ENCODE measurements at places on chromosomes 2 and 18.

DNA sequence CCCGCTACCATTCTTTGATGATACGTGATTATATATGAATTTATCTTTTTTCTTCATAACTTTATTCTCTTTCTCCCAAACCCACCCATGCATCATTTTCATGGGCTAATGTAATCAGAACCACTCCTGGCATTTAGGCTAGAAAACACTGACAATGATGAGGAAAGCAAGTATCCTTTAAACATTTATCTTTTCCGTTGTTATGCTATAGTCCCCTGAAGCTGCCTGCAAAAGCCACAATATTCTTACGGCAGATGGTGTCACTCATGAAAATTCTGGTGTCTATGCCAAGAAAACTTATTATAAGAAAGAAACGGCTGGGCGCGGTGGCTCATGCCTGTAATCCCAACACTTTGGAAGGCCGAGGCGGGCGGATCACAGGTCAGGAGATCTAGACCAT, 221.8 kb upstream of the CTAGE1 start:
- no peak for DNase-seq

DNA sequence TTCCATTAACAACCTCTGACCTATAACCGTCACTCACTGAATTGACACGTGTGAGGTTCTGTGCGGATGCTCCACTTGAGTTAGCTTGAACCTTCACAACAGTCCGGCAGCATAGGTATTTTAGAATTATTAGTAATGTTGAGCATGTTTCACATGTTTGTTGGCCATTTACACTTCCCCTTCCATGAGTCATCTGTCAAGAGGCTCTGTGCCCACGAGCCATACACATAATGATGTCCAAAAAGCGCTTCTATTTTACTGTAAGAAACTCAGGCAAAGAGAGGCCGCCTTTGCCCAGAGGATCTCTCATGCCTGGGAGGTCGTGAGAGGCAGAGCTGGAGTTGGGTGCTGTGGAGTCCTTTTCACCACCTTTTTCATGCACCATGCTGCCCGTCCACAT, 28.9 kb upstream of the TMEM214 start:
- no peak for DNase-seq

- DNase-seq: no peak
Observed at GRCh38 chr2:100274076-100274475, 48.2 kb downstream of the LONRF2 start.

DNA sequence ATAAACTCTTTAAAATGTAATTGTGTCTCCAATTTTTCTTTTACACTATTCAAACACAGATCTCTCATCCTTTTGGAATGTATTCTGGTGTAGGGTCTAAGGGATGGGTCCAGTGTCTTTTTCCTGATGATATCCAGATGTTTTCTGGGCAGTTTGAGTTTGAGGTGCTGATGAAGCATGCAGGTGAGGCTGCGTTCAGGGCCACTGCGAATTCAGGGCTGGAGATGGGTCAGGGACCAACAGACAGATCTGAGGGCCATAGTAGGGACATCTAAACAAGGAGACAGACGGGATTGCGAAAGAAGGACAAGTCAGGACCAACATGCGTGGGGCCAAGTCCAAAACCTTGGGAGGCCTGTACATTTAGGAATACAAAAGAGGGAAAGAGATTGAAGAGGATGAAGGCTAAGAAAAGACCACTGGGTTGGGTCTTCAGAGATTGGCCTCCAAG, 70.2 kb downstream of the ACAA2 start:
- no peak for DNase-seq

DNA sequence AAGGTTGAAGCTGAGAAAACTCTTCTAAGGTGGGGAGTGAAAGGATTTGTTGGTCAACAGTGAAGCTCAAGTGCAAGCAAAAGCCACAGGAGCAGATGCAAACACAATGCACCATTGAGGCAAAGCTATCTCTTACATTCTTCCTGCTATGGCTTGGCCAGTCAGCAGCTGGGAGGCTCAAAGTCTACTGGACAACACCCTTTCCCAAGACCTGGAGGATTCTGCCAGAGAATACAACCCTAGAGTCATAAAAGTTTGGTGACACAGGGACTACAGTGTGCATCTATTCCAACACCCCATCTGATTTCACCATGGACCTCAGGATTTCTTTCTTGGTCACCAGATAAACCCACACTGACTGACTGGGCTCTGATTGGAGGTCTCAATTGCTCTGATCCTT, 342.0 kb downstream of the HRH4 start:
- DNase-seq: no peak

GRCh38 chr2:202022755-202023154, 10.9 kb upstream of the FZD7 start:
- no peak for DNase-seq

GRCh38 chr2:151091583-151091982, 170.1 kb downstream of the RBM43 start:
- no peak for DNase-seq

DNA sequence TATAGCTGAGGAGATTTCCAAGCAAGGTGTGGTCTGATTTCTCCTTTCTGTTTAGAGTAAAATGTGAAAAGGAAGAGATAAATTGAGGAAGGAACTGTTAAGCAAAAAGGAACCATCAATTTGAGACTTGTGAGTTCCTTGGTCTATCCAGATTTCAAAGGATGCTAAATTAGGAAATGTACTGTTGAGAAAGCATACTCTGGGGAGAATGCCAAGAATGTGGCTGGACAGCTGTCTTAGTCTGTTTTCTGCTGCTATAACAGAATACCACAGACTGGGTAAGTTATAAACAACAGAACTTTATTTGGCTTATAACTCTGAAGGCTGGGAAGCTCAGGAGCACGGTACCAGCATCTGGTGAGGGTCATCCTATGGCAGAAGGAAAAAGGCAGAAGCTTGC, 1097.2 kb downstream of the TDRD15 start:
- no peak for DNase-seq

DNA sequence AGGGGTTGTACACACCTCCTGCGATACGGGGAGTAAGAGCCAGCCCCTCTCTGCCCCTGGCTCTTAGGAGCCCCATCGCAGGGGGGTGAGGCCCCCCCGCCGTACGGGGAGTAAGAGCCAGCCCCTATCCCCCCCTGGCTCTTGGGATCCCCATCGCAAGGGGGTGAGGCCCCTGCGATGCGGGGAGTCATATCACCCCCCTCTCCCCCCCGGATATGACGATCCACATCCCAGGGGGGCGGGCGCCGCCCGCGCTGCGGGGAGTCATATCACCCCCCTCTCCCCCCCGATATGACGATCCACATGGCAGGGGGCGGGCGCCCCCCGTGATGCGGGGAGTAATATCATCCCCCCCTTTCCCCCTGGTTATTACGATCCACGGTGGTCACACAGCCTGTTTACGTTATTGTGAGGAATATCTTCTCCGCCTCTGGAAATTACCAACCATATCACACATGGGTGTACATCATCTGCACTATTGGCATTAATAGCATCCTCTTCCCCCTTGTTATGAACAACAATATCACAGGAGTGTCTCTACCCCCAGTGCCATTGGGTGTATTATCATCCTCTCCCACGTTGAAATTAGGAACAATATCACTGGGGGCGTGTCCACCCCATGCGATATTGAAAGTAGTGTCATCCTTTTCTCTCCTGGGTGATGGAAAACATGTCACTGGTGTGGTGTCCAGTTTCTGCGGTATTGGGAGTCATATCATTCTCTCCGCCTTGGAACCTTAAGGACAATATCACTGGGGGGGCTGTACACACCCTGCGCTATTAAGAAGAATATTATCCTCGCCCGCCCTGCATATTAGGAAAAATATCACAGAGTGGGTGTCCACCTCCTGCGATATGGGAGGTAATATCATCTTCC, 24.7 kb upstream of the NAGK start:
- no peak for DNase-seq

GRCh38 chr2:241795021-241795999, 13.7 kb upstream of the NEU4 start:
- DNase-seq: no peak

- no peak for DNase-seq
Observed at GRCh38 chr2:10764096-10764785, 42.8 kb downstream of the ATP6V1C2 start.

GRCh38 chr2:16253291-16253690, 312.9 kb downstream of the MYCN start:
- no peak for DNase-seq

GRCh38 chr2:101205521-101206479, 46.9 kb upstream of the CNOT11 start:
- DNase-seq: no peak

- no peak for DNase-seq
Observed at GRCh38 chr18:3960977-3961376, 494.1 kb downstream of the DLGAP1 start.

GRCh38 chr18:55386545-55386944, 201.4 kb downstream of the TCF4 start:
- DNase-seq: no peak

GRCh38 chr2:11830708-11831301, 84.4 kb downstream of the LPIN1 start:
- DNase-seq: no peak

DNA sequence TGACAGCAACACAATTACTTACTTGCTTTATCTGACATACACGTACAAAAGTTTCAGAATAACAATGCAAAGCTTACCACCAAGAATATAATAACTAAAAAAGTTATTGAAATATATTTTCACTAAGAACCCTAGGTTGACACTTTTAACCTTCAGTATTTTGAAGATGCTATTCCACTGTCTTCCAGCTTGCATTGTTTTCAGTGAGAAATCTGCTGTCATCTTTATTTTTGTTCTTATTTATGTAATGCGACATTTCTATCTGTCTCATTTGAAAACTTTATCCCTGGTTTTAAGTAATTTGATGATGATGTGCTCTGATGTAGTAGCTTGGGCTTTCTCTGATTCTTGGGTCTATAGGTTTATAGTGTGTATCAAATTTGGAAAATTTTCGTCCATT, 165.0 kb upstream of the SMIM21 start:
- no peak for DNase-seq

DNA sequence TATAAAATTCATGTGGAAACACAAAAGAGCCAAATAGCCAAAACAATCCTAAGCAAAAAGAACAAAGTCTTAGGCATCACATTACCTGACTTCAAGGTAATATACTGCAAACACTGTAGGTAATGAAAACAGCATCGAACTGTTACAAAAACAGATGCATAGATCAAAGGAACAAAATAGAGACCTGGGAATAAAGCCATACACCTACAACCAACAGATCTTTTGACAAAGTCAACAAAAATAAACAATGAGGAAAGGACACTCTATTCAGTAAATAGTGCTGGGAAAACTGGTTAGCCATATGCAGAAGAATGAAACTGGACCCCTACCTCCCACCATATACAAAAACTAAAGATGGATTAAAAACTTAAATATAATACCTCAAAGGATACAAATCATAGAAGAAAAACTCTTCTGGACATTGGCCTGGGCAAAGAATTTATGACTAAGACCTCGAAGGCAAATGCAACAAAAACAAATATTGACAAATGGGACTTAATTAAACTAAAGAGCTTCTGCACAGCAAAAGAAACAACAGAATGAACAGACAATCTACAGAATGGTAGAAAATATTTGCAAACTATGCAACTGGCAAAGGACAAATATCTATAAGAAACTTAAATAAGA, 218.0 kb downstream of the PHLPP1 start:
- DNase-seq: no peak

DNA sequence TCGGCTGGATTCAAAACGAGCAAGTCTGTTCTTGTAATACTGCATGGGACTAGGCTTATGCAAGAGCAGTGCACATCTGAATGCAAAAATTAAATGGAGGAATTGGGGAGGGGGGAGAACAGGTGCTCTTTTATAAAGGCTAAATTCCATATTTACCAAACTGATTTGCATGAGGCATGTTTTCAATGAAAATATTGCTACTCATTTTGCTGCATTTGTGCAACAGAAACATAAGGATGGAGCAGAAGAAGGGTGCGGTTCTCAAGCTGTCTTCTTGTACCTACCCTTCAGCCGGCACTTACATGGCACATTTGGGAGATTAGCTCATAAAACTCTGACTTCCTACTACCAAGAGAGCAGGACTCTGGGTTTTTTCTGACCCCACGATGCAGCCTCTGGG, 256.4 kb downstream of the CDCA7 start:
- DNase-seq: no peak

DNA sequence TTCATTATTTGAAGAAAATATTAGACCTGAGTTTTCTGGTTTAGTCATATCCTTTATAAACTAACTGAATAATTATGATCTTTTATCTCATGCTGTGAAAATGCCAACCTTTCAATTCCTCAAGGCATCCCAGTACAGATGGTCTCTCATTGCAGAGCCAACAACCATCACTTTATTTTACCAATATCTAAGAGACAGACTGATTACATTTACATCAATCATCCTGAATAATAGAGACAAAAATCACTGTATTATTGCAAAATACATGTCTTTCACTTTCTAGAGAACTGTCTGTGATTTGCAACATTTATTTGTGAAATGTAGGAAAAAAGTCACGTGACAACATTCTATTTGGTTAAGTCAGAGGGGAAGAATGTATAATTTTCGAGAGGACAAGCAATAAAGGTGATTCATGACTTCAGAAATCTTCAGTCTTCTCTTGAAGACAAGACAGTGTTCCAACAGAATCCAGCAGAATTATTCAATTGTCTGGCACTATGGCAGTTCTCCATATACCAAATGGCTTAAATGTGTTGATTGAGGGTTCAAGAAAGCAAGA, 503.6 kb upstream of the SYT4 start:
- no peak for DNase-seq

DNA sequence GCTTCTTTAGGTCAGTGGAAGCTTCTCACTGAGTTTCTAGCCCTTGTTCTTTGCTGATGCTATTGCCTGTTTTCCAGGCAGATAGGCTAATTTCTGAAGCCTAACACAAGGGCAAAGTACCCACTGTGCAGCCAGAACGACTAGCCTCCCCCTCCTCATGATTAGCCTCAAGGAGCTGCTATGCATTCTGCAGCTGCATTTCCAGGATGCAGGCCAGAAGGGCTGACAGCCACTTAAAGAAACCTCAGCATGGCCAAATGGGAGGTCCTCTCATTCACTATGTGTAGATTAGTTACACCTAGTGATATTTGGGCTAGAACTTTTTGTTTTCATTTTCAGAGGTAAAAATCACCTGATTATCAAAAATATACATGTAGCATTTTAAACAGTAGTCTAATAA, 216.0 kb downstream of the RAD51AP2 start:
- no peak for DNase-seq

DNA sequence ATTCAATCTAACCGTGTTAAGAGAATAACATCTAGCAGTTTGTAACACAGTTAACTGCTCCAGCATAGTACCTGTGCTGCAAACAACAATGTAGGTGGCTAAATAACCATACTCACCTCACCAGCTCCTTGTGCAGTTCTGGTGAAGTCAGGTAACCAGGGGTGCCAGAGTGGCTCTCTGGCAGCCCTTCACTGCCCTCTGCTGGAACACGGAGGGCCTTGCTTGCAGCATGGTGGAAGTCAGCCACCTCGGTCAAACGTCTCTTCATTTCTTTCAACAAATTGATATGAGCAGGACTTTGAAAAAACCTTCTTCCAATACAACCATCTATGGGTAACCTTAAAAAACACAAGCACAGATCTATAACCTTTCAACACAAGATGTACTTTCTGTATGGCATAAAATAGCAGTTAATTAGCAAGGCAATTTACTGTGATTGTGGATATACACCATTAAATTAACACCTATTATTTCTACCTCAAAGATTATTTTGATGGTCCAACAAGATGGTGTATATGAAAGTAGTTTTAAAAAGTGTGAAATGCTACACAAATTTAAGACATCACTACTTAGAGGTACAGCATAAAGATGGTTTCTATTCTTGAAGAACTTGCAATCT, 56.6 kb downstream of the EPG5 start:
- DNase-seq: peak; percentile 60

All from GM12891 (cell line).